ENCODE measurements at places on chromosomes 12 and 14. TPM values are rescaled to one million over a fixed set of nuclear protein-coding genes. Genes with fewer than 3 reads are reported as not detected.
A peak's percentile ranks its signal among the peaks of the same experiment; 100 is the strongest.

GRCh38 chr14:94767321-94767878, 2.5 kb downstream of the GSC start:
- no peak overlapping the region for H3K4me3 ChIP-seq

CLEC14A gene
- total RNA-seq, result 34.3 TPM

DNA sequence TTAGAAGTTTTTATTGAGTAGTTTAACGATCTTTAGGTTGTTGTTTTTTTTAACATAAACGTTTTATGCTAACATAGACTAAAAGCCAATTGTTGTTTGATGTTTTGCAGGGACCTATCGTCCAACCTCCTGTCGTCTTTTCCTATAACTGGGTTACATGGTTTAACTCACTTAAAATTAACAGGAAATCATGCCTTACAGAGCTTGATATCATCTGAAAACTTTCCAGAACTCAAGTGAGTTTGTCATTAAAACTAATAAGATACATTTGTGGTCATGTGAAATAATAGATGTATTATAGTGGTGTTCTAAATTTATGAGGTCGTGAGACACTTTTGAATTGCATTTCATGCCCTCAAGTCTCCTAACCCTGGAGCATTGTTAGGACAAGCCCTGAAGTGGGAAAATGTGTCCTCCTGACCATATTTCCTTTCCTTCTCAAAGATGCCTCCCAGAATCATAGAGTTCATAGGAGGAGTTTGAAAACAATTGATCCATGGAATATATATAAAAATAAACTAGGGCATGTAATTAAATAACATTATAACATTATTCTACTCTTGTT, 84.9 kb downstream of the ZFC3H1 start:
- no peaks in the 10 kb centered on the region for H3K36me3 ChIP-seq
- H3K4me1 ChIP-seq, result no peaks in the 10 kb centered on the region

- no peak overlapping the region for H3K4me3 ChIP-seq
- peaks cover 8% of the 10 kb centered on the region for H3K4me1 ChIP-seq
- no peaks in the 10 kb centered on the region for H3K36me3 ChIP-seq
- H3K27me3 ChIP-seq, result no peaks in the 10 kb centered on the region
- no peak overlapping the region for H3K27ac ChIP-seq
Observed at GRCh38 chr14:55715889-55716288, 135.9 kb downstream of the KTN1 start.

DNA sequence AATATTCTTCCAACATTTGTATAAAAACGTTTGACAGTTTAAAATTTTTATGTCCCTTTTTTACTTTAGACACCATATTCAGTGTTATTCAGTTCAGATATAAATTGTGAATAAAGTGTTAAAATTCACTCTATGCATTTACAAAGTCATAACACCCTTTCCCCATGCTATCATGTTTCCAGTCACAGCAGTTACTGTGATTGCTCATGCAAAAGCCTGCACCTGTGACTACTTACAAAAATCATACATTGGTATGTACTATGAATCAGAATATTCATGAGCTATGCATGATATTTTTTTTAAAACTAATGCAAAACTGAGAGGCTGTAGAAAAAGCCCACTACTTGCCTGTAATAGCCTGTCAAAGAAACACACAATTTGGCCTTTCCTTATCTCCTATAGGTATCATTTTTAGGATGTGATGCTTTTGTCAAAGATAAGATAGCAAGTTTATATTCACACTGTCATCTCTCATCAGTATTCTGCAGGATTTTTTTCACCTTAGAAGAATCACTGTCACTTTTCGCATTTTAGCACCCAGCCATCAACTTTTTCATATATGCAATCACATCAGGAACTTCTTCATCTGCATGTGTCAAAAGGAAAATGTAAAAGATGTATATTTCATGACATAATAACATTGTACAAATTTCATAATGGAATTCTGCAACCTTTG, 443.2 kb downstream of the C12orf50 start:
- H3K36me3 ChIP-seq, result no peaks in the 10 kb centered on the region
- DNase-seq, result no peak
- H3K27ac ChIP-seq, result no peak overlapping the region
- H3K27me3 ChIP-seq, result no peaks in the 10 kb centered on the region

- peak overlapping the region; percentile 92 for H3K27ac ChIP-seq
- no peaks in the 10 kb centered on the region for H3K27me3 ChIP-seq
Observed at GRCh38 chr12:124327362-124328043, 32.6 kb downstream of the RFLNA start.

CLEC9A gene
- not detected for total RNA-seq

GRCh38 chr12:75120311-75120711, 89.3 kb downstream of the KCNC2 start:
- H3K27ac ChIP-seq, result no peak overlapping the region
- no peak overlapping the region for H3K4me3 ChIP-seq
- no peaks in the 10 kb centered on the region for H3K4me1 ChIP-seq
- no peaks in the 10 kb centered on the region for H3K27me3 ChIP-seq
- no peaks in the 10 kb centered on the region for H3K36me3 ChIP-seq

DNA sequence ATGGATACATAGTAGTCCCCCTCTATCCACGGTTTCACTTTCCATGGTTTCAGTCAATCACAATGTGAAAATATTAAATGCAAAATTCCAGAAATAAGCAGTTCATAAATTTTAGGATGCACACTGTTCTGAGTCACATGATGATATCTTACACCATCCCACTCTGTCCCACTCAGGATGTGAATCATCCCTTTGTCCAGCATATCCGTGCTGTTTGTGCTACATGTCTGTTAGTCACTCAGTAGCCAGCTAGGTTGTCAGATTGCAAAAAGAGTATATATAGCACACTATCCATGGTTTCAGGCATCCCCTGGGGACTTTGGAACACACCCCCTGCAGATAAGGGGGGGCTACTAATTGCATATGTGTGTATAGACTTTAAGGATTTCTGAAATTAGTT, 8.1 kb upstream of the NAA30 start:
- no peaks in the 10 kb centered on the region for H3K4me1 ChIP-seq
- H3K4me3 ChIP-seq, result no peak overlapping the region
- H3K27me3 ChIP-seq, result no peaks in the 10 kb centered on the region
- no peaks in the 10 kb centered on the region for H3K36me3 ChIP-seq
- no peak for DNase-seq

NINJ2 gene
- total RNA-seq, result 4.6 TPM

DNA sequence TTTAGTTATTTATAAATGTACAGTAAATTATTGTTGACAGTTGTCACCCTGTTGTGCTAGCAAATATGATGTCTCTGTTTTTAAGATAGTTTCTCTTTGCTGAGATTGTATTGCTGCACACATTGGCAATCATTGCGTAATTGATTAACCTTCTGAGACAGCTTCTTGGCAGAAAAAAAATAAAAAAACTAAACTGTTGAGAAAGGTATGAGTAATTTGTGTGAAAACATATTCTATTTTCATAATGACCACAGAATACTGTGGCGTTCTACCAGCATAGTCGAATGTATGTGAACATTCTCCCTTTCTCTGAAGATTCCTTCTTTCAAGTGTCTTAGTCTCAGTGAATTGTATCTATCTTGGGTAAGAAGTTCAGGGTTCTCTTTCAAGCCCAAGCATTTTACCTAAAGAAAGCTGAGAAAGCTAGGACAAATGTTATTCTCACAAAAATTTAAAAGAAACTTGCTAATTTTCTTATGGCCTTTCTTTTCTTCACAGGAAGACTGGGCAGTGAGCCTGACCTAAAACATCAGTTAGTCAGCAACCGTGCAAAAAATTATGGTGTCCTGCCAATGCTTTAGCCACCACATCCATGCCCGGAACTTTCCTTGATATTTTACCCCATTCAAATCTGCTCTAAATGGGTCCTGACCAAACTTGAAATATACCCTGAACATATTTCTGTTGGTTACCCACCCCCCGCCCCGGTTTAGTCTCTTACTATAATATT, 69.0 kb upstream of the REP15 start:
- H3K4me3 ChIP-seq, result no peak overlapping the region
- H3K4me1 ChIP-seq, result peaks cover 89% of the 10 kb centered on the region
- no peaks in the 10 kb centered on the region for H3K27me3 ChIP-seq

DNA sequence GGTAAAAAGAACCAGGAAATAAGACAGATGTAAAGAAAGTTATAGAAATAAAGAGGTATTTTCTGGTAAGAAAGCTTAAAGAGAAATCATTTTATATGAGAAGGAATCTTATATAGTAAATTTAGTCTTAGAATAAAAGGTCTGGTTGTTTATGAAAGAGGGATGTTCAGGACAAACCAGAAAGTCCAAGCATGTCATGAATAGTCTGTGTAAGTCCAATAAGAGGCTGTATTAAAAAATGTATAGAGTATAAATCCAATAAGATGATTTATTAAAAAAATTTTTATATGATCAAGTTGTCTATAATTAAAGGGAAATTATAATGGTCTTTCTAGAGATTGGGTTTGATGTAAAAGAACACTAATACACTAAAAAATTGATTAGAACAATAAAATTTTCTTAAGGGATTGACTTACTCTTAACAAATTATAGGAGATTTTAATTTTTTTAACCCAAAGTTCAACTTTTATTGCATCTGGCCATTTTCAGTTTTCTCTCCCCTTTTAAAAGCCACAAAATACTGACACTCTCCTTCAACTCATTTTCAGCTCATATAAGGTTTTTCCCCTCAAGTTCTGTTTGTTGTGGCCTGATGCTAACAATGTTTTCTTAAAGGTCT, 35.1 kb downstream of the ST8SIA1 start:
- no peak for DNase-seq
- no peaks in the 10 kb centered on the region for H3K4me1 ChIP-seq
- no peaks in the 10 kb centered on the region for H3K27me3 ChIP-seq
- H3K27ac ChIP-seq, result no peak overlapping the region
- H3K36me3 ChIP-seq, result no peaks in the 10 kb centered on the region
- no peak overlapping the region for H3K4me3 ChIP-seq

PPP4R4 gene
- not detected for total RNA-seq

GRCh38 chr12:46790066-46790465, 35.7 kb downstream of the SLC38A4 start:
- H3K36me3 ChIP-seq, result no peaks in the 10 kb centered on the region
- H3K27me3 ChIP-seq, result no peaks in the 10 kb centered on the region
- no peak overlapping the region for H3K27ac ChIP-seq
- H3K4me1 ChIP-seq, result no peaks in the 10 kb centered on the region
- H3K4me3 ChIP-seq, result no peak overlapping the region
- DNase-seq, result no peak

GRCh38 chr14:35883677-35884293, 57.6 kb downstream of the BRMS1L start:
- H3K4me1 ChIP-seq, result peaks cover 6% of the 10 kb centered on the region
- no peaks in the 10 kb centered on the region for H3K27me3 ChIP-seq
- H3K4me3 ChIP-seq, result no peak overlapping the region

DERA gene
- 20.2 TPM for total RNA-seq

GRCh38 chr14:57659052-57659451, 165.4 kb upstream of the CCDC198 start:
- no peaks in the 10 kb centered on the region for H3K36me3 ChIP-seq
- DNase-seq, result no peak
- no peak overlapping the region for H3K27ac ChIP-seq
- H3K4me1 ChIP-seq, result no peaks in the 10 kb centered on the region
- H3K4me3 ChIP-seq, result no peak overlapping the region

DNA sequence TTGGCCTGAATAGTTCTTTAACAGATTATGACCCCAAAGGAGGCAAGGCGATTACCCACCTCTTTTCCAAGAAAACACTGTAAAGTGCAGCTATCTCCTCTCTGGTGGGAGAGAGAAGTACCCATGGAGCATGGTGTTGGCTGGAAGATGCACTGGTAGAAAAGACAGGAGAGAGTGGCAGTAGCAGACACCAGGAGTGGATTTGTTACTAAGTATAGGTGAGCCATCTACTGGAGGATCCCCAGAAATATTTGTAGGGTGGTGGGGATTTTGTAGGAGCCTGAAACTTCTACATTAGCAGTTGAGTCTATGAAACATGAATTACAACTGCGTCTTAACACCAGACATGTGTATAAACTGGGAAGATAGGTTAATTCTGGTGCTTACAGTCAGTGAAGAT, 148.0 kb downstream of the SLC38A4 start:
- H3K36me3 ChIP-seq, result no peaks in the 10 kb centered on the region
- H3K27me3 ChIP-seq, result no peaks in the 10 kb centered on the region
- H3K27ac ChIP-seq, result no peak overlapping the region
- H3K4me1 ChIP-seq, result no peaks in the 10 kb centered on the region

PRH1 gene
- total RNA-seq, result 5.6 TPM

DNA sequence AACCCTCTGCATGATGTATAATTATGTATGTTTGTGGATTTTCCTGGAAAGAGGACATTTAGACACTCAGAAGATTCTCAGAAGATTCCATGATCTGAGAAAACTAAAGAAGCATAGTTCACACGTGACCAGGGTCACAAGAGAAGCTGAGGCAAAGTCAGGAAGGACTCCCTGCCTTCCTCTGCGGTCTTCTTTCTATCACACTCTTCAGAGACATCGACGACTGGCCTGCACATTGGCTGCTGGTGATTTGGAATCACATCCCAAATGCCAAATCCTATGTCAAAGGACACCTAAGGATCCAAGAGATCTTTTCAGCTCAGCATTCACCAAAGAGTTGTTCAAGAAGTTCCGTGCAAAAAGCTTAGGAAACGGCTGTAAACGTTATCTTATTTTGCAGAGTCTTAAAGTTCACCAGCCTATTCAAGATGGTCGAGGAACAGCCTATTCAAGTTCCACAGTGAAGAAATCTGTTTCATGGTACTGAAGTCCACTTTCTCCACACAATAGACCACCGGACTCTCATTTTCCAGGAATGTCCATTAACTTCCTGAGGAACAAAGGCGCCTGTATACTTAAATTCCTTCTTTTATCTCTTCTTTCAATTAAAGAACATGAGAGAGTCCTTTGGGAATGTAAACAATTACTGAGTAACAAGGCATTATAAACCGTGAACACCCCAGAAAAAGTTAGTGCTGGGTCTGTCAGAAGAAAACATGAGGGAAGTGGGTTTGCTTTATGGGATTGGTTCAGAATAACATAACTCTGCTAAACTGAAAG, 42.1 kb downstream of the IGF1 start:
- H3K27me3 ChIP-seq, result no peaks in the 10 kb centered on the region
- no peak overlapping the region for H3K27ac ChIP-seq
- no peaks in the 10 kb centered on the region for H3K36me3 ChIP-seq
- DNase-seq, result no peak
- H3K4me1 ChIP-seq, result peaks cover 15% of the 10 kb centered on the region

- H3K36me3 ChIP-seq, result no peaks in the 10 kb centered on the region
- no peak overlapping the region for H3K4me3 ChIP-seq
- H3K27me3 ChIP-seq, result no peaks in the 10 kb centered on the region
- no peak overlapping the region for H3K27ac ChIP-seq
- H3K4me1 ChIP-seq, result no peaks in the 10 kb centered on the region
- no peak for DNase-seq
Observed at GRCh38 chr12:102567031-102567985, 86.9 kb upstream of the IGF1 start.

MEG3 gene
- 17.5 TPM for total RNA-seq

DNA sequence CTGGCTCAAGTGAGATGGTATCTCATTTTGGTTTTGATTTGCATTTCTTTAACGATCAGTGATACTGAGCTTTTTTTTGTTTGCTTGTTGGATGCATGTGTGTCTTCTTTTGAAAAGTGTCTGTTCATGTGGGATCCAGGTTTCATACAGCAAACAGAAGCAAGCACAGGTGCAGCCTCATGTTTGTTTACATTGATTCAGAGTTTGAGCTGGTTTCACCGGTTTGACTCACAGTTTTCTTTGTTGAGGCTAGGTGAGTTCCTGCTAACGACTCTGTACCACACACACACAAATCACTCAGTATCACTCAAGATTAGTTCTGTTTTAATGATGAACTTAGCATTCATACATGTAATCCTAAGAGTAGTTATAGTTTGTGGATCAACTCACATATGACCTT, 3.7 kb downstream of the OR10G2 start:
- no peak for DNase-seq
- no peaks in the 10 kb centered on the region for H3K4me1 ChIP-seq
- no peak overlapping the region for H3K27ac ChIP-seq

- no peak for DNase-seq
- no peak overlapping the region for H3K4me3 ChIP-seq
- H3K27me3 ChIP-seq, result no peaks in the 10 kb centered on the region
- no peaks in the 10 kb centered on the region for H3K36me3 ChIP-seq
Observed at GRCh38 chr12:60240891-60241290, 645.1 kb downstream of the SLC16A7 start.
